ENCODE measurements at places on chromosomes 2 and 18.

DNA sequence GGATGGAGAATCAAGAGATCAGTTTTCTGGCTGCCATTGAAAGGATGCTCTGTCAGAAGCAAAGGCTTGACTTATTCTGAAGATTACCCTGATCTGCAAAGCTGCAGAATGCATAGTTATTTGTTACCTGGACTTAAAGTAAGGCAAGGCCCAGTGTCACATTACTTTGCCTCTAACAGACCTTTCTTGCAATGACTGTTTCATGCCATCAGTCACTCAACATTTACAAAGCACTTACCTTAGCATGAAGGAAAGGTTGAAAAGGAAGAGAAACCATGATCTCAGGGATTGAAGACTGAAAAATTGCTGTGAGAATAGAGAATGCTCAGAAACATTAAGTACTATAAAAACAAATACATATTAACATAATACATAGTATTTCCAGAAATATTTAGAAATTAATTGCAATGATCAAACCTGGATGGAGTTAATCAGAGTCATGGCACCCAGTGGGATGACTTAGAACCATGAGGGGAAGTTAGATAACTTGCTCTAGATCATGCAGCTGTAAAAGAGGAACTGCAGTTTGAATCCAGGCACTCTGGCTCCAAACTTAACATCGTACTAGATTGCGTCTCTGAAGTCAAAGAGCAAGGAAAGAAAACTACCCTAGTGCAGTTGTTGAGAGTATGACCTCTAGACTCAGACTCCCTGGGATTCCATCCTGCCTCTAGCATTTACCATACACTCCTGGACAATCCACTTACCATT is 26.5 kb upstream of the FAM117B start:
- DNase-seq = no peak

DNA sequence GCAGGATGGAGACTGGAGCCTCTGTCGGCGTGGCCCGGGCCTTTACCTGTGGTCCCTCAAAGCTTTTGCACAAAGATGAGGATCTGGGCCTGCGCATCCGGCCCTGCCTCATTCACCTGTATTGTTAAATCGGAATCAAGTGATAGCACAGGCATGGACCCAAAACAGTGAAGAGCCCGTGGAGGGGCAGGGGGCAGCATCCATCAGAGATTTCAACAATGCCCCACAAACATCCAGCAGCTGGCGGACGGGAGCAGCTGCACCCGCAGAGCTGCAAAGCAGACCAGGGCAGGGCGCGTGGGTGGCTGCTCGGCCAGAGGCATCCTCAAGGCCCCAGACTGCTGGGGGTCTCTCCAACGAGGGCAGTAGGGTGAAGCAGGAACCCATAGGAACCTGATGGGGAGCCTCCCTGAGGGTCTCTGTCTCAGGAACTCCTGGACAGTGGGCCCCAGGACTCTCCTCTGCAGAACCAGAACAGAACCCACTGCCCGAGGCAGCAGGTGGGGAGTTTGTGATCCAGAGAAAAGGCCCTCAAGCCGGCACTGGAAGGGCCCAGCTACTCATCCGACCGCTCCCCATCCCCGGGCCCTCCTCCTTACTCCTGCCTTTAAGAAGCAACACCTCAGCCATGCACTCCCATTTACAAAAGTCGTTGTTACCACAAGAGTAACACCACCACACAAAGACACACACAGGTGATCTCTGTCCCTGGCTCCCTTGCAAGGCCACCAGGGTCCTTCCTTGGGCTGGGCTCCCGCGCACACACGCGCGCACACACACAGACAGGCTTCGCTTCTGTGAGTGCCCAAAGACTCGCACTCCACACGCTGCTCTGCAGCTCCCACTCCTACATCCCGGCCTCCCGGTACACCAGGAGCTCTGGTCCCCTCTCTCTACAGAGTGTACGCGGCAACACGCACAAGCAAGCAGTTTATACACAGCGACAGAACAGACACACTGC is 28.8 kb downstream of the HDAC4 start:
- no peak for DNase-seq

GRCh38 chr2:162473986-162474385 is 130.1 kb downstream of the GCA start:
- DNase-seq = no peak

- no peak for DNase-seq
These were observed 28.8 kb downstream of the HADHB start for GRCh38 chr2:26273501-26273900.

DNA sequence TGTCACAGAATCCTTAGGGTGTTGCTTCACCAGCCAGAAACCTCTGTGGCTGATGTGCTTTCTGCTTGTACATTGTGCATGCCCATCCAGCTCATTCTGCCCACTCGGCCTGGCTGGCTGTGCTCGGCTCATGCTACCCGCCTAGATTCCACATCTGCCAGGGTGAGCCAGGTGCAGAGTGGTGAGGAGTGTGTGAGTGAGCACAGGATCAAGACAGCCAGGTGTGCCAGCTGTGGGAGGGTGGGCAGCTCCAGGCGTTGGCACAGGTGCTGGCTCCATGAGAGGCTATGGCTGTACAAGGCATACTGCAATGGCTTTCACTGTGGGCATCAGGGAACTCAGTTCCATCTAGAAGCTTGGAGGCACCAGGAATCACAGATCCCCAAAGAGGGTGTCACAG is 1321.8 kb upstream of the CRIM1 start:
- DNase-seq = no peak

DNA sequence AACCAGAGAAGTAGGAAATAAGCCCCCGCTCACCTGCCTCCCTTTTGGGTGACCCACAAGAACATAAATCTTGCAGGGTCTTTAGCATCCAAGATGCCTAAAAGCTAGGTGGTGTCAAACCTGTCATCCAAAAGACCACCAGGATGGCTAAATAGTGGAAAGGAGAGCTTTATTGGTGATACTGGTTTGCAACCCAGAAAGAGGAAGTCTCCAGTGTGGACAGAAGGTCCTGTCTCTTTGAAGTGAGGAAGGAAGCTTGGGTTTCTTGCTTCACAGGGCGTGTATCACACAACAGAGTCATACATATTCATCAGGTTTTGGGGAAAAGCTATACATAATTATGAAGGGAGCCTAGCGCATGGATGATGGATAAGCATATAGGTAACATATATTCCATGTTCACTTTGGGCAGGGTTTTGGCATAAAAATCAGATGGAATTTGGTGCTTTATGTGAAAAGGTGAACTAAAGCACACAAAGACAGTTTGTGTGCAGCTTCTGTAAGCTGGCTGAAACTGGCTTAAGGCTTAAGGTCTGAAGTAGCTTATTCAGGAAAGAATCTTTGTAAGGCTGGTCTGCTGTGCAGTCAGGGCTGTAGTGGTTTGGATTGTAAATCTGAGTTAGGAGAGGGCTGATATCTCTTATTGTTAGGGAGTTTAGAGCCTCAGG is 102.2 kb upstream of the MSH2 start:
- DNase-seq = no peak

DNA sequence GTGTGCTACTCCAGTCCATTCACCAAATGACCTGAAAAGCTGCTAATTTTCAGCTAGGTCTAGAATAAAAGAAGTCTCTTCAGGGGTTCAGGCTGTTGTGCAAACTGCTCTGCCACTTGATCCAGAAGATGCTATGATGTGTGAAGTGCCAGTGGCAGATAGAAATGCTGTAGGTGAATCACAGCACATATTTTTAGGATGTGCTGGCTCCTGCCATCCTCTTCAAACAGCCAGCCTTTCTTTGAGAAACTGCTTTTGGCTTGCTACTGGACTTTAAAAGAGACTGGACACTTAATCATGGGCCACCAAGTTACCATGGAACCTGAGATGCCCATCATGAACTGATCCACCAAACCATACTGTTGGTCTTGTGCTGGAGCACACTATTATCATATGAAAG is 322.1 kb downstream of the EN1 start:
- DNase-seq = no peak

- DNase-seq = peak; percentile 73
These were observed 8.0 kb downstream of the TMBIM1 start for GRCh38 chr2:218284106-218284811.

GRCh38 chr2:238988752-238989151 is 140.9 kb downstream of the TWIST2 start:
- DNase-seq = no peak

DNA sequence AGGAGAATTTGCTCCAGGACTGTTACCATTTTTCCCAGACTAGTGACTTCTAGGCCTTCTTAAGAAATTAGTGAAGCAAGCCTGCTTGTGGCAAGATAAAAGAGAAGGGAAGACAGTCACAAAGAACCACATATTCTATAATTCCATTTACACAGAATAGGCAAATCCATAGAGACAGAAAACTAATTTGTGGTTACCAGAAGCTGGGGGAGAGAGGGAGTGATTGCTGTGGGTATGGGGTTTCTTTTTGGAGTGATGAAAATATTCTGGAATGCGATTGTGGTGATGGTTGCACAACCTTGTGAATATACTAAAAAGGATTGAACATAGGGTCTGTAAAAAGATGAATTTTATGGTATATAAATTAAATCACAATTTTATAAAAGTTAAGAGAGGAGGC is 37.5 kb upstream of the SIX2 start:
- no peak for DNase-seq

- no peak for DNase-seq
These were observed 58.0 kb downstream of the ANTXR1 start for GRCh38 chr2:69070969-69071368.

- no peak for DNase-seq
These were observed 259.2 kb downstream of the CELF4 start for GRCh38 chr18:37306432-37306831.

All from stimulated activated CD4-positive, alpha-beta T cell treated with anti-CD3 and anti-CD28 coated beads, Interleukin-4, amount 100 ng/mL, for 24 hours (primary cell).